Mesothelial cell of epicardium (in vitro differentiated cells): ENCODE measurements at places on chromosomes 5 and 9.
A peak's percentile ranks its signal among the peaks of the same experiment; 100 is the strongest.

DNA sequence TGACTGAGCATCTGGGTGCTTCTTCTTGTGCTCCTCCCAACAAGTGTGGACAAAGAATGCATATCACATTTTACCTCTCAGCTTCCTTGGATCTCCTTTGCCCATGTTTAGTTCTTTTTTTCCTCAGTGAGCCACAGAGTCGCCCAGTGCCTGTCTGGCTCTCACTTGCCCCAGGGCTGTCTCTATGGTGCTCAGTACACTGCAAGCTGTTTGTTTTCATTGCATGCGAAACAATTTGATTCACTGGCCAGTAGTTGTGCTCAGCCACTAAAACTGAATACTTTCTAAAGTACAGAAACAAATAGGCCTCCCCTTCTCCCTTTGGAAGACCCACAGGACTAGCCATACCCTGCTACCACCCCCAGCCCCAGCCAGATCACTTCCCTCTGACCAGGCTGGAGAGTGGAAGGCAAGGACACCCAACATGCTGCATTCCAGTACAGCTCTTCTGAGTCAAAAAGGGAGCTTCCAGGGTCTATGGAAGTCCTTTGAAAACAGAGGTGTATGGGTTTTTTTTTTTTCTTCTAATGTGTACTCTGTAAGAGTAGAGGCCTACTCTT is 3.8 kb downstream of the LHFPL2 start:
- no peak for DNase-seq
- H3K4me1 ChIP-seq = peaks cover 54% of the 10 kb centered on the region
- peaks cover 4% of the 10 kb centered on the region for H3K36me3 ChIP-seq
- peak overlapping the region; percentile 57 for H3K27ac ChIP-seq

DNA sequence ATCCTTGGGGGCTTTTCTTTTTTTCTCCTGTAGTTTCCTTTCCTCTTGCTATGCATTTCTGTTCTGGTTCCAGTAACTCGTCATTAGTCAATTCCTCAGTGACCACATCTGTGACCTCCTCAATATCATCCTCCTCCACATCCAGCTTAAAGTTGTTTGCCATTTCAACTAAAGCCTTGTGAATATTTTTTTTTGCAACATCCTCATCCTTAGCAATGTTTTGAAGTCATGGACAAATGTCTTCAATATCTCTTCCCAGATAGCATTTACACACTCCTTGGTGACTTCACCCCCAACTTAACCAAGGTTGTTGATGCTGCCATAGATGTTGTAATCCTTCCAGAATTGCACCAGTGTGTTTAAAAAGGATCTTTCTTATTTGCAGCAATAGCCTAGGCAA is 14.7 kb upstream of the ADRB2 start:
- peaks cover 51% of the 10 kb centered on the region for H3K4me1 ChIP-seq
- no peak overlapping the region for H3K27ac ChIP-seq
- no peak overlapping the region for H3K4me3 ChIP-seq
- H3K36me3 ChIP-seq = no peaks in the 10 kb centered on the region
- H3K27me3 ChIP-seq = no peaks in the 10 kb centered on the region

GRCh38 chr5:170985486-170985885 is 123.7 kb downstream of the RANBP17 start:
- H3K4me1 ChIP-seq = peaks cover 2% of the 10 kb centered on the region
- H3K27ac ChIP-seq = no peak overlapping the region

- DNase-seq = no peak
- peaks cover 11% of the 10 kb centered on the region for H3K4me1 ChIP-seq
- no peaks in the 10 kb centered on the region for H3K36me3 ChIP-seq
- no peak overlapping the region for H3K4me3 ChIP-seq
Observed at GRCh38 chr9:6733831-6734230, 23.9 kb upstream of the KDM4C start.

DNA sequence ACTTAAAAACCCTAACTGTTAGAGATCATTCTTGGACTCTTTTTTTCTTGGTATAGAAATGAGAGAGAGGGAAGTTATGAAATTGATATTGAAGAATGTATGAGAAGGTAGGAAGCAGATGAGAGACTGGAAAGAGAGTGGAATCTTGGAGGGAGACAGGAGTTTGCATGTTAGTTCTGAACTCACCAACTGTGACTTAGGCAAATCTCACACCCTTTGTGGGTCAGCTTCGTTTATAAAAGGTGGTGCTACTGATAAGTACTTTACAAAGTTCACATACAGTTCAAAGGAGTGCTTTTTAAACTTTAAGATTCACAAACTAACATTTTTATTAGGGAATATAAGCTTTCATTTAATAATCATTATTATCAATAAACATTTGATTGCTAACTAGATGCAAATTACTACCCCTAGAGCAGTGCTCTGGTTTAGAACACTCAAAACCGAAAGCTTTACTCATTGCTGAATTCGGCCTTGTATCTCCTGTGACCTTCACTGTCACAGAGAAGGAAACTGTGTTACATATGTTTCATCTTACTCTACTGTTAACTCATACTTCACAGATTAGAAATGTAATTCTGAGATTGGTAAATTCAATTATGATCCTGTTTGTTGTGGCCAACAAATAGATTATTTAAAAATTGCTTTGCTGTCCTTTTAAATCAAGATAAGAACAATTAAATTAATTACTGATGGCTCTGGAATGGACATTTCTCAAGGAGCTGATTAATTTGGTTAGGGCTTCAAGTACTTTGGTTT is 143.2 kb downstream of the RMI1 start:
- H3K36me3 ChIP-seq = no peaks in the 10 kb centered on the region
- H3K4me3 ChIP-seq = no peak overlapping the region
- DNase-seq = no peak
- H3K27me3 ChIP-seq = peaks cover 3% of the 10 kb centered on the region

DNA sequence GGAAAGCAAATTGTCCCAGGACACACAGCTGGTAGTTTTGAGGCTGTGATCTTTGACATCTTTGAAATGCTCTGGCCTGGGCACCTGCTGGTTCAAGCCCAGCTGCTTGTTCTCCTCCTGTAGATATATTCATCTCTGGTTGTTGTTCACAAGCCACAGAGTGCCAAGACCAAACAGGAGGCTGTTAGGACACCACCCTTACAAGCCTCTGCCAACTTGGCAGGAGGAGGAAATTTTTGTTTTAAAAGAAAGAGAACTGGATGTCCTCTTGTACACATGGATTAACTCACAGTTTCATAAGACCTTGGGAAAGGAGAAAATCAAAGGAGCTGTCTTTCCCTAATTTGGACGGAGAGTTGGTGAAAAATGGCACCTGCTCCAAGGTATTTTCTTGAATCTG is 8.5 kb upstream of the ZFP62 start:
- H3K4me1 ChIP-seq = no peaks in the 10 kb centered on the region
- no peaks in the 10 kb centered on the region for H3K36me3 ChIP-seq
- DNase-seq = no peak
- no peak overlapping the region for H3K4me3 ChIP-seq

- no peak overlapping the region for H3K4me3 ChIP-seq
- H3K36me3 ChIP-seq = no peaks in the 10 kb centered on the region
- no peak for DNase-seq
- H3K27ac ChIP-seq = peak overlapping the region; percentile 36
- H3K4me1 ChIP-seq = peaks cover 15% of the 10 kb centered on the region
Observed at GRCh38 chr5:168481330-168481788, 4.9 kb upstream of the RARS1 start.

GRCh38 chr5:32147959-32148358 is 26.2 kb downstream of the GOLPH3 start:
- DNase-seq = no peak
- H3K4me3 ChIP-seq = no peak overlapping the region
- H3K27ac ChIP-seq = peak overlapping the region; percentile 16

DNA sequence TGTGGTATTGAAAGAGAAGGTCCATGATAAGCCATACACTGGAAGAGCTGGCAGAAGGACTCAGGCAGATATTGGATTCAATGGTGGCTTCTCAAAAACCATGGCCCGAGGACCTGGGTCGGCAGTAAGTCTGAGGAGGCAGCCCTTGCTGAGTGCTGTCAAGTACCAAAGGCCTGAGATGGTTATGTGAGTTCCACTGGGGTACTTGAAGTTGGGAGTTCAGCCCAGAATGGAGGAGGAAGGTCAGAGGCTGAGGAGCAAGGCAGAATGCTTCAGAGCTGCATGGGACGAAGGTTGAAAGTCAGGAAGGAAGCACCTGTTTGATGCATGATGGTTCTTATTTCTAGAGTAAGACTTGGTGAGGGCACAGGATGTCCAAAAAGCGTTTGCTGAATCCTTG is 194.9 kb downstream of the DIRAS2 start:
- peaks cover 8% of the 10 kb centered on the region for H3K27me3 ChIP-seq
- no peak overlapping the region for H3K4me3 ChIP-seq
- H3K36me3 ChIP-seq = no peaks in the 10 kb centered on the region

GRCh38 chr5:120139039-120139438 is 325.1 kb upstream of the PRR16 start:
- H3K36me3 ChIP-seq = no peaks in the 10 kb centered on the region
- H3K4me3 ChIP-seq = no peak overlapping the region
- no peak for DNase-seq
- H3K4me1 ChIP-seq = peaks cover 2% of the 10 kb centered on the region
- no peak overlapping the region for H3K27ac ChIP-seq

DNA sequence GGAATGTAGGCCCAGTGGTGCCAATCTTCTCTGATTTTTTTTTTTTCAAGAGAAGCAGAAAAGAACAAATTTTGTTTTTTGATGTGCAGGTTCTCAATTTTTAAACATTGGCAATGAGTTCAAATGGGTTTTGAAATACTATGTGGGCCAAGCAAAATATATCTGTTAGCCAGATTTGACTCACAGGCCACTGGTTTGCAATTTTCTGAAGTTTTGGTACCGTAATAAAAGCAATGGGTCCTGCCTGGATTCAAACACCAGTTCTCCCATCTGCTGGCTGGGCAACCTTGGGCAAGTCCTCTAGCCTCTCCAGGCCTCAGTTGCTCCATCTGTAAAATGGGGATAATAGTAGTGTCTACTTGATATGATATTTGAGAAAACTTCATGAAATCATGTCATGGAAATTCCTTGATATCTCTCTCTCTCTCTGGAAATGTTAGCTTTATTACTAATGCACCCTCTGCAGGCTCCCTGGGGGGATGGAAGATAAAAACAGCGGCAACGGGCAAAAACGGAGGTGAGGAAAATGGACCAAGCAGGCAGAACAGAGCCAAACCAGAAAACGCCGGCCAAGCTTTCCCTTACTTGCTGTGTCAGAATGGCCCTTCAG is 63.4 kb downstream of the SMIM23 start:
- H3K4me1 ChIP-seq = peaks cover 10% of the 10 kb centered on the region
- no peak for DNase-seq
- H3K27me3 ChIP-seq = no peaks in the 10 kb centered on the region
- H3K36me3 ChIP-seq = no peaks in the 10 kb centered on the region
- no peak overlapping the region for H3K4me3 ChIP-seq

GRCh38 chr5:159576902-159577301 is 246.6 kb upstream of the IL12B start:
- H3K27ac ChIP-seq = no peak overlapping the region
- H3K4me3 ChIP-seq = no peak overlapping the region
- no peak for DNase-seq
- no peaks in the 10 kb centered on the region for H3K27me3 ChIP-seq
- no peaks in the 10 kb centered on the region for H3K36me3 ChIP-seq

DNA sequence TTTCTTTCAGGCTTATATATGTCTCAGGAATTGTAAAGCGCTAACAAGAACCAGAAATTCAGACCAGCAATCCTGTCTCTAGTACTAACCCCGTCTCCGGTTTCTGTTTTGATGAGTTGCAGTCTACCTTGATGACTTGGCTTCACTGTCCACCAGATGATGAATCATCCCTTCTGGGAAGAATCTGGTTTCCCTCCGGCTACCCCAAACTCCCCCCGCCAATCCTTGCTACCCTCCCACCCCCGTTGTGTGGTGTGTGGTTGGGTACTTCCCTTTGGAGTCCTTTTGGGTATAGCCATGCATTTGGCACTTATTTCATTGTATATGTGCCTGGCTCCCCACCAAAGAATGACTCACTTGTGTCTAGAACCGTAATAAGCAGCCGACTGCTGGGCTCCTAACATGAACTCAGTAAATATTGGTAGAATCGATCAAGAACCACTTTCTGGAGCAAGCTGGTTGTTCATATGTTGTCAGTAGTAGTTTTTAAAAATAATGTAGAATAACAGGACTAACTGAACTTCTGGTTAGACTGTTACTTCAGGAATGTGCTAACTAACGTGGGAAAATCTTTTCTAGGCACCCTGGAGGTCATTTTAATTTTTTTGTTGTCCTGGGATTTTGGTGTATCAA is 8.3 kb upstream of the TGFBI start:
- peaks cover 1% of the 10 kb centered on the region for H3K27me3 ChIP-seq
- H3K4me3 ChIP-seq = no peak overlapping the region
- H3K27ac ChIP-seq = peak overlapping the region; percentile 89
- H3K36me3 ChIP-seq = no peaks in the 10 kb centered on the region
- no peak for DNase-seq

GRCh38 chr5:79512049-79512448 is 1.9 kb downstream of the HOMER1 start:
- no peak for DNase-seq
- H3K4me3 ChIP-seq = peak overlapping the region; percentile 91
- peaks cover 58% of the 10 kb centered on the region for H3K4me1 ChIP-seq
- H3K27me3 ChIP-seq = no peaks in the 10 kb centered on the region
